ENCODE measurements at places on chromosomes 3 and 15.

DNA sequence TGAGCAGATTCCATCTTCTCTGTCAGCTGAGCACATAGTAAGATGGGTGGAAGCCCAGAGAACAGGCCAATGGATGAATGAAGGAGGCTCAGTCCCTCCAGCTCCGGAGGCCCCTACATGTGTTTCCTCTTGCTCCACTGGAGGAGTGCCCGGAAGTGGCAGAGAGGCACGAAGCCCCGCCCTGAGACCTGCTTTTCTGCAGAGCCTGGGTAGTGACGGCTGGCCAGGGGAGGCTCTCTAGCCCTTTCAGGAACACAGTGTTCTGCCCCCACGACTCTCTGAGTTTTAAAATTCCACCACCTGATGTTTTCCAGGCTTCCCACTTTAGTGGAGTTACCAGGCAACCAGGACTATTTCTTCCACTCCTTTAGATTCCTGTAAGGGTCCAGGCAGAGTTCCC is 149.4 kb upstream of the SLC6A11 start:
- peak; percentile 45 for DNase-seq

- DNase-seq = no peak
Measured at GRCh38 chr3:37577697-37578096, 284.0 kb upstream of the CTDSPL start.

DNA sequence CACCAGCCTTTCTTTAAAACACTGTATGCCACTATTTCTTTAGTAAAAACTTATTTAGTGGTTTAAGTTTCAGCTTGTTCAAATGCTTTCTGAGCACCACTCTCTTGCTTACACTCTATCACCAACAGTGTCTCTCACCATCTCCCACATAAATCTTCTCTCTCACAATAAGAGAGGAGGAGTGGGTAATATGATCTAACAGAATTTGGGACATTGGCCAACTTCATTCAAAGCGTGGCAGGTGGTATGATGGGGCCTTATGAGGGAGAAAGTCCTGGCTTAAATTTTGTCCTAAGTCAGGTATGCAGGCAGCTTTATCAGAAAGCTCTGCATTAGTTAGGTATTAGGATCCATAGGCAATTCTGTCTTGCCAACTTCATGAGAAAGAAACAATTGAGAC is 1132.5 kb downstream of the TUSC7 start:
- DNase-seq = no peak

DNA sequence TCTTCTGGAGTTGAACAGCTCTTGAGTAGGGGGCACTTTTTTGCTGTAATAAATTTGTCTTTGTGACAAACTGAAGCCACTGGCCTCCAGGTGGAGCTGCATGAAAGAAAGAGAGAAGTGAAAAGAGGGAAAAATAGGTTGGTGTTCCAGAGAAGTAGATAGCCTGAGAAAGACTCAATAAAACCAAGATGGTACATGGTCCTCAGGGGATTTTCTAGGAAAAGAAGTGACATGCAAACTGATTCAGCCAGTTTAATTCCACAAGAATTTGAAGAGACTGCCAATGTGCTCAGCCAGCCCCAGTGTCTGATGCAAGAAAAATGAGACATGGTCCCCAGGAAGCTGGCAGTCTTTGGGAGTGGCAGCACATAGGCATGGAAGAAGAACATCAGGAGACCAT is 152.7 kb downstream of the CD47 start:
- DNase-seq = peak; percentile 13

DNA sequence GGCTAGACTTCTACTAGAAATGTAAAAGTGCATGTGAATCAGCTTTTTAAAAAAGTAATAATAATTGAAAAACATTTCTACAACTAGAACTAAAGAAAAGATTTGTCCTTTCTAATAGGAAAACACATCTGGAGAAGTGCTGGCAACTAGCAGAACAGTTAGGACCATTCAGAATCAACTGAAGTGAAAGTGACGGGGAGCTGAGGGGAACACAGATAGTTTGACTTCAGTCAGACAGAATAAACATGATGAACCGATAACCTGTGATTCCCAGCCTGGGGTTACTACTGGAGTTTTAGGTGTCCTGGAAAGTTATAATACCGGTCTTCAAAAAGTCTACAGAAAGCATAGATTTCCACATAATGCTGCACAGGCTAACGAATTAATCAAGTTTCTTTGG is 28.1 kb downstream of the OPA1 start:
- DNase-seq = no peak

DNA sequence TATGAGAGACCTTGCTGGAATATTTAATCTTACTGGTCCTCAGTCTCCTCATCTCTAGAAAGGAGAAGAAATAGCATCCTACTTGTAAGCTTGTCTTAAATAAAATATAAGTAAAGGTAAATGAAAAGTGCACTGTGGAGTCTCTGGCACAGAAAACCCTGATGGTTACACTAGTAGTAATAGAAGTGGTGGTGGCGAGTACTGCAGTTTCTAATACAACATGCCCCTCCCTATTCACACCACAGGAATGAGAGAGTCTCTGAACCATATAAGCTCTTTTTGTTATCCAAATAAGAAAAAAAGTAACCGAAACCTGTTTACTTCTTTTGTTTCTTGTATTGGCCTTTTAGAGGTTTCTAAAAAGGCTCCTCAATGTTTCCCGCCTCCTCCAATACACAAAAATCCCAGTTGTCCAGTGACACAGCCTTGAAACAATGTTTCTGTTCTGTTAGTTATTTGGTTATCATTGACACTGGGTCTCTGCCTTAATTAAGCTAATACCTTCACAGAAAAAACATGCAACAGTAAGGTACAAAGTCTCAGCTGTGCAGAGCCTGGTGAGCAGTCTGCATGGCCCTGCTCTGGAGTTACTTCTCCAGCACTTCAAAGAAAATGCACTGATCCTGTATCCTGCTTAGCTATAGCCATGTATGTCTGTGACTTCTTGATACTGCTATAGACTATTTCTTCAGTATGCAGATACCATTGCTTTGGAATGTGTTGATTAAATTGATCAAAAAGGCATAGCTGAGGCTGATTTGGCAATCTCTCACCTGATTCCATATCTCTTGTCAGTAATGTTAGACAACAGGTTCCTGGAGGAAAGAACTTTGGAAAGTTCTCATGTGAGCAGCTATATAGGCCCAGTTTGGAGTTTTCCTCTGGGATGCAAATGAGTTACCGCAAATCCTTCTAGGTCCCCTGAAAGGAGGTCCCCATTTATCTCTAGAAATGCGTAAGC is 315.6 kb upstream of the IL12A start:
- DNase-seq = peak; percentile 31

Data from SW480 (cell line).